Stomach (tissue), 19 donors: ENCODE measurements at places on chromosomes 4 and X. TPM values are rescaled to one million over a fixed set of nuclear protein-coding genes. Genes with fewer than 3 reads are reported as not detected.

- peak overlapping the region; percentile 64 for H3K4me3 ChIP-seq
- DNase-seq, result no peak
- H3K27me3 ChIP-seq, result no peaks in the 10 kb centered on the region
- H3K27ac ChIP-seq, result peak overlapping the region; percentile 97
- peaks cover 24% of the 10 kb centered on the region for H3K4me1 ChIP-seq
Measured at GRCh38 chr4:13627178-13627605, 333 bp downstream of the BOD1L1 start.

- H3K4me1 ChIP-seq, result peaks cover 4% of the 10 kb centered on the region
- no peak overlapping the region for H3K4me3 ChIP-seq
- no peaks in the 10 kb centered on the region for H3K27me3 ChIP-seq
- H3K36me3 ChIP-seq, result no peaks in the 10 kb centered on the region
- no peak for DNase-seq
- H3K27ac ChIP-seq, result no peak overlapping the region
Measured at GRCh38 chr4:13985837-13986236, 358.3 kb upstream of the BOD1L1 start.

DNA sequence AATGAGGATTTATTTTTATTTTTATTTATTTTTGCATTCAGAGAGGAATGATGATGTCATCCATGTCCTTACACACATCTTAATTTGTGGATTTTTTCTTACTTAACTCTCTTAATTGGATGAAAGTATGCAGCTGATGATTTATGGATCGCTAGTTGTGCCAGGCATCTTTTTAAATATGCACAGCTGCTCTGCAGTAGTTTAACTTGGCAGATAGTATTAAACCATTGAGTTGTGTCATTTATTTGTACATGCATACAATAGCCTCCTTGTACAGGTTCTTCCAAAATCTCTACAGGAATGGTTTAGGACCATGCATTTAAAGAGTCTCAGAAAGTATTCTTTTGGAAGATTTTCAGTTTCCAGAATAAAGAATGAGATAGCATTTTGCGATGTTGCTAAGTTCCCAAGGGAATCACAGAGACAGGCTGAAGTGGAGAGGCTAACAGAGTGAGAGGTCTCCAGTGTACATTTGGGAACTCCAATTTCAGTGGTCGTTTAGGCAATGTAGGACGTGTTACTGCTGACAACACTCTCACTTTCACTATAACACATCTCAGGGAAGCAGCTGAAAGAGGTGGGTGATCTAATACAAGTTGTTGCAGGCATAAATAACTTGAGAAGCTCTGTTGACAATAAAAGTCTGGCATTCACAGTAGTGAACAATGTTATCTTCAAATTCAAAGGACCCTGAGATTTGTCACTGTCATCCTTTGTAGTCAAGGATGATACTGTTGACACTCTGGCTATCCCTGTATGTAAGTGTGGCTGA is 49.9 kb upstream of the SCRG1 start:
- no peak overlapping the region for H3K4me3 ChIP-seq
- DNase-seq, result no peak
- no peak overlapping the region for H3K27ac ChIP-seq
- H3K36me3 ChIP-seq, result no peaks in the 10 kb centered on the region
- peaks cover 11% of the 10 kb centered on the region for H3K4me1 ChIP-seq
- no peaks in the 10 kb centered on the region for H3K27me3 ChIP-seq

GRCh38 chrX:120310861-120311726 is at the start of gene TMEM255A:
Gene TMEM255A, minus strand, starts transcription at chrX:120311461. Its CDS starts 152 bp downstream, at chrX:120311309.
- no peaks in the 10 kb centered on the region for H3K36me3 ChIP-seq
- H3K4me3 ChIP-seq, result peak within 1 kb of the TSS; percentile 51
- H3K4me1 ChIP-seq, result peaks cover 9% of the 10 kb centered on the region
- peak; percentile 66 for DNase-seq

Gene YY2
- total RNA-seq, result not detected
